Activated CD4-positive, alpha-beta memory T cell treated with anti-CD3 and anti-CD28 coated beads for 36 hours (primary cell): ENCODE measurements at places on chromosomes 5 and 9. TPM values are rescaled to one million over a fixed set of nuclear protein-coding genes. Genes with fewer than 3 reads are reported as not detected.

Gene IGFBPL1
- total RNA-seq = not detected

DNA sequence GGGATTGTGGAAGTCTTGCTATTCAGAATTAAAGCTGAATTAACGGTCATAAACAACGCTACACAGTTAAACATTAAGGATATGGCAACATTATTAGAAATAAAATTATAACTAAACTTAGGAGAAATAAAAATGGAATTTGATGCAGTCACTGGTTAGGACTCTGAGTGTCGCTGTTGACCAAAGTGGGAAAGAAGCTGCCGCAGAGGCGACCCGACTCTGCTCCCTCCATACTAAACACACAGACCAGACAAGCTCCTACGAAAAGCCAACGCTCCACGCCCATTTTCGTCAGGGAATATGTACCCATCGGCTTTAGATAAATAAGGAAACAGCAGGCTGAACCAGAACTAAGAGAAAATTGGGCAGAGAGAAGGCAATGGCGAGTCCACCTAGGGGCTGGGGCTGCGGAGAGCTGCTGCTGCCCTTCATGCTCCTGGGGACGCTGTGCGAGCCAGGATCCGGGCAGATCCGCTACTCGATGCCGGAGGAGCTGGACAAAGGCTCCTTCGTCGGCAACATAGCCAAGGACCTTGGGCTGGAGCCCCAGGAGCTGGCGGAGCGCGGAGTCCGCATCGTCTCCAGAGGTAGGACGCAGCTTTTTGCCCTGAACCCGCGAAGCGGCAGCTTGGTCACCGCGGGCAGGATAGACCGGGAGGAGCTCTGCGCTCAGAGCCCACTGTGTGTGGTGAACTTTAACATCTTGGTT, at the start of gene PCDHGA5:
TSS of gene PCDHGA5 (plus strand) at position 211 of the 709 bp plus-strand sequence. CDS start at position 380, 169 bp downstream.
- H3K27ac ChIP-seq = no peak within 1 kb of the TSS
- peaks cover 2% of the 10 kb centered on the region for H3K4me1 ChIP-seq
- no peak within 1 kb of the TSS for H3K4me3 ChIP-seq
- peaks cover 38% of the 10 kb centered on the region for H3K36me3 ChIP-seq

GRCh38 chr9:6581253-6581652, 64.3 kb downstream of the GLDC start:
- no peak overlapping the region for H3K27ac ChIP-seq
- DNase-seq = no peak
- no peaks in the 10 kb centered on the region for H3K27me3 ChIP-seq
- H3K36me3 ChIP-seq = no peaks in the 10 kb centered on the region
- H3K4me3 ChIP-seq = no peak overlapping the region
- H3K4me1 ChIP-seq = no peaks in the 10 kb centered on the region

GRCh38 chr9:99445920-99446319, 223.8 kb downstream of the SEC61B start:
- H3K36me3 ChIP-seq = no peaks in the 10 kb centered on the region
- no peak overlapping the region for H3K4me3 ChIP-seq
- DNase-seq = no peak
- no peaks in the 10 kb centered on the region for H3K4me1 ChIP-seq
- H3K27ac ChIP-seq = no peak overlapping the region

- no peaks in the 10 kb centered on the region for H3K36me3 ChIP-seq
- peaks cover 8% of the 10 kb centered on the region for H3K27me3 ChIP-seq
- H3K4me3 ChIP-seq = no peak overlapping the region
- no peak for DNase-seq
- no peak overlapping the region for H3K27ac ChIP-seq
- no peaks in the 10 kb centered on the region for H3K4me1 ChIP-seq
Observed at GRCh38 chr5:37881359-37881758, 41.5 kb upstream of the GDNF start.

DNA sequence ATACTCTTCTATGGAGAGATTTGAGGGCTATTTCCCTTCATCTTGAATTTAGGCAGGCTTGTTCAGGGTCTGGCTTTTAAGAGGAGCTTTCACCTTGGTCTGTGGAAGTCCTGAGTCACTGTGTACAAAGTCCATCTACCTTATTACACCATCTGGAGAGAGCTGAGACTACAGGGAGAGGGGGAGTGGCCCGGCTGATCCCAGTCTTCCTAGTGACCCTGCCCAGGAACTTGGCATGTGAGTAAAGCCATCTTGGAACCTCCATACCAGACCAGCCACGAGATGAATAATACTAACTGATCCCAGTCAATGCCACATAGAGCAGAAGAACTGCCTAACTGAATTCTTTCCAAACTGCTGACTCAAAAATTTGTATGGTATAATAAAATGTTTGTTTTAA, 8.4 kb upstream of the IL6ST start:
- no peaks in the 10 kb centered on the region for H3K27me3 ChIP-seq
- H3K4me3 ChIP-seq = no peak overlapping the region
- no peak for DNase-seq
- H3K36me3 ChIP-seq = peaks cover 1% of the 10 kb centered on the region
- H3K4me1 ChIP-seq = peaks cover 17% of the 10 kb centered on the region
- H3K27ac ChIP-seq = no peak overlapping the region

- peaks cover 4% of the 10 kb centered on the region for H3K27me3 ChIP-seq
- no peaks in the 10 kb centered on the region for H3K36me3 ChIP-seq
- no peak overlapping the region for H3K4me3 ChIP-seq
- H3K4me1 ChIP-seq = no peaks in the 10 kb centered on the region
Observed at GRCh38 chr5:75916144-75916543, 167.0 kb upstream of the SV2C start.

DNA sequence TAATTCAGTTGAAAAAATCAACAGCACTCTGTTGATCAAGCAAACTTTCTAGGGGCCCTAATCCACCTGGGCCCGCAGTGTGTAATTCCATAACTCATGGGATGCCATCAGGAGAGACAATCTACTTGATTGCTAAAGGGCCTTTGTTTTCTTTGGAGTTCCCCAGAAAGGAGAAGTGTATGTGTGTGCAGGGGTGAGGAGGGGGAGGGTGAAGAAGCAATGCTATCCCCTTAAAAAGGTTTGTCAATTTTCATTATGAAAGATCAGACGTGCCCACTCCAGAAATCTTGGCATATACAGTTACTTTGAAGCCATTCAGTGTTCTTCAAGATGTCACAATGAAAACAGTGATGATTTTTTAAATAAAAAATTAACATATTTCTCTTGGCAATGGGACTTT, 6.2 kb downstream of the PARP8 start:
- H3K27me3 ChIP-seq = no peaks in the 10 kb centered on the region
- H3K4me1 ChIP-seq = peaks cover 72% of the 10 kb centered on the region
- no peak for DNase-seq
- no peak overlapping the region for H3K27ac ChIP-seq

- H3K27me3 ChIP-seq = no peaks in the 10 kb centered on the region
- H3K27ac ChIP-seq = no peak overlapping the region
- H3K4me1 ChIP-seq = no peaks in the 10 kb centered on the region
- no peak overlapping the region for H3K4me3 ChIP-seq
- DNase-seq = no peak
Observed at GRCh38 chr5:23864786-23865185, 357.4 kb downstream of the PRDM9 start.

GRCh38 chr9:128895556-128895955, 13.6 kb downstream of the LRRC8A start:
- peaks cover 6% of the 10 kb centered on the region for H3K36me3 ChIP-seq
- peaks cover 63% of the 10 kb centered on the region for H3K4me1 ChIP-seq
- no peak overlapping the region for H3K27ac ChIP-seq
- H3K27me3 ChIP-seq = no peaks in the 10 kb centered on the region

- no peak overlapping the region for H3K4me3 ChIP-seq
- no peaks in the 10 kb centered on the region for H3K36me3 ChIP-seq
- no peak for DNase-seq
- H3K27ac ChIP-seq = no peak overlapping the region
- no peaks in the 10 kb centered on the region for H3K27me3 ChIP-seq
Observed at GRCh38 chr5:139861021-139861888, 65.6 kb downstream of the PSD2 start.

DNA sequence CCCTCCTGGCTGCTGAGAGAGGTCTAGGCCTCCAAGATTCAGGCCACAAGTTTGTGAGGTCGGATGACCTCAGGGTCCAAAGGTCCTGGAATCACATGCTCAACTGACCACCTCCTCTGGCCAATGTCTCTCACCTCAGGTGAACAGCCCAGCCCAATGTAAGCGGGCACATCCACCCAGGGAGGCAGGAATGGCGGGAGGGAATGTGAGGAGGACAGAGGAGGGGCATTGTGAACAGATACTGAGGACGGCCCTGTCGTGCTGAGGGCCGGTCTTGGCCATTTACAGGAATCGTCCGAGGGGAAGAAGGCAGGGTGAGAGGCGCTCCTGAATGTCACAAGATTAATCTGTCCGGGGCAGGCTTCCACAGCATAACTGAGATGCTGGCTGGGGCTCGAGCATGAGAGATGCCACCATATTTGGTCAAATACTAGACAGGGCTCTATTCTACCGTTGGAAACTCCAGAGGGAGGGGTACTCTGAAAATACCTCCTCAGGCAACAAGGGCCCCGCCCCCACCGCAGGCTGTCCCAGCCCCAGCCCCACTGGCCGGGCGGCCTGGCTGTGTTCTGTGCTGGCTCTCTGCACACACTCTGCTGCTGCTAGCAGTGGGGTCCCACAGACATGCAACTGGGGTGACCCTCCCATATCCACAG, 1.5 kb upstream of the IL17B start:
- H3K27me3 ChIP-seq = peaks cover 1% of the 10 kb centered on the region
- no peak overlapping the region for H3K27ac ChIP-seq
- H3K4me1 ChIP-seq = no peaks in the 10 kb centered on the region
- no peaks in the 10 kb centered on the region for H3K36me3 ChIP-seq

DNA sequence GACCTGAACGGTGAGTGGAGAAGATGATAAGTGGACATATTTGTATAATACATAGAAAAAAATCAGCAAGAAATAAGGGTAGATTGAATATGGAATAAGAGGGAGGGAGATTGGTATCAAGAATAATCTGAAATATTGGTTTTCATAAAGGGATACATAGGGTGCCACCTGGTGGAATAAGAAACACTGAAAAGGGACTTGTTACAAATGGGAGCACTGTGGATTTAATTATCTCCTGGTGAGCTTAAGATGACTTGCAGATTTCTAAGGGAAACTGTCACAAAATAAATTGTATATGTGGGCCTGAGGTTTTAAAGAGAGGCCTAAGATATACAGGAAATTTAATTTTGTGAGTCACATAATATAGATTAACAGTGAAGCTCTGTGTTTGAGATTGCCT, 1403.5 kb upstream of the CDH18 start:
- DNase-seq = no peak
- H3K27me3 ChIP-seq = no peaks in the 10 kb centered on the region
- no peak overlapping the region for H3K4me3 ChIP-seq
- no peaks in the 10 kb centered on the region for H3K4me1 ChIP-seq

GRCh38 chr9:123926941-123927340, 3.0 kb downstream of the DENND1A start:
- H3K27ac ChIP-seq = no peak overlapping the region
- no peak for DNase-seq
- no peak overlapping the region for H3K4me3 ChIP-seq
- H3K36me3 ChIP-seq = peaks cover 10% of the 10 kb centered on the region
- H3K4me1 ChIP-seq = peaks cover 32% of the 10 kb centered on the region
- peaks cover 1% of the 10 kb centered on the region for H3K27me3 ChIP-seq

- peaks cover 4% of the 10 kb centered on the region for H3K4me1 ChIP-seq
- H3K36me3 ChIP-seq = no peaks in the 10 kb centered on the region
- peaks cover 11% of the 10 kb centered on the region for H3K27me3 ChIP-seq
- H3K27ac ChIP-seq = no peak overlapping the region
- no peak overlapping the region for H3K4me3 ChIP-seq
Observed at GRCh38 chr5:113447498-113448050, 12.8 kb upstream of the TSSK1B start.

DNA sequence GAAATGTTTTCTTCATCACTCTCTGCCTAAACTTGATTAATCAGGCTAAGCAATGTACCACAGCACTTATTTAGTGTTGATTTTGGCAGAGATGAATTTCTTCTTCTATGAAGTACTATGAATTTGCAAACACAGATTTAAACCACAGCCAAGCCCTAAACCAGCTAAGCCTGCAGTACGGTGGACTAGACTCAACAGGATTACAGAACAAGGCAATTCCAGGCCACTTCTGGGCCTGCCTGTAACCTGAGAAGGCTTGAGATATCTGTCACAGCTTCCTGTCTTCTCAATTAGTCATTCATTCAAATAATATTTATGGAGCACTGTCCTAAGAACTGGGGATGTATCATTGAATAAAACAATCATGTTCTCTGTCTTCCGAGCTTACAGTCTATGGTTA, 32.4 kb upstream of the CAST start:
- H3K27me3 ChIP-seq = peaks cover 2% of the 10 kb centered on the region
- H3K27ac ChIP-seq = no peak overlapping the region
- H3K36me3 ChIP-seq = no peaks in the 10 kb centered on the region

- H3K4me3 ChIP-seq = no peak overlapping the region
- peaks cover 11% of the 10 kb centered on the region for H3K27me3 ChIP-seq
- no peaks in the 10 kb centered on the region for H3K36me3 ChIP-seq
- DNase-seq = no peak
- H3K27ac ChIP-seq = no peak overlapping the region
Observed at GRCh38 chr9:88522360-88522759, 12.6 kb upstream of the NXNL2 start.

GRCh38 chr9:133701321-133701980, 36.7 kb downstream of the SARDH start:
- H3K36me3 ChIP-seq = no peaks in the 10 kb centered on the region
- H3K27ac ChIP-seq = peak overlapping the region; percentile 93
- H3K27me3 ChIP-seq = no peaks in the 10 kb centered on the region
- peak overlapping the region; percentile 86 for H3K4me3 ChIP-seq
- H3K4me1 ChIP-seq = peaks cover 44% of the 10 kb centered on the region

DNA sequence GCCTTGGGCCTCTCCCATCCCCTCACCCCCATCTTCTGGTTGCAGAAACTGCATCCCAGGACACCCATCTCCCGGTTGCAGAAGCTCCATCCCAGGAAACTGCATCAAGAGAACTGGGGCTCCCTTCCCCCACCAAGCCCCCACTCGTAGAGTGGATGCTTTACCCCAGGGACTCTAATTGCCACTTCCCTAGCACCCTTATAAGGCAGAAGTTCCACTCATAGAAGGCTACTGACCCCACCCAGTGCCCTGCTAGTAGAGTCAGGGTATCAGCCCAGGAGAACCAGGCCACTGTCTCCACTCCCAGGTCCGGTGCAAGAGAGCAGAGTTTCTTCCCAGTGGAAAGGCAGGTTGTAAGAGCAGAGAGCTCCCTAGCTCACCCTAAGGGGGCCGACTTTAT, 12.2 kb upstream of the SYK start:
- H3K4me1 ChIP-seq = peaks cover 10% of the 10 kb centered on the region
- H3K36me3 ChIP-seq = no peaks in the 10 kb centered on the region
- no peak overlapping the region for H3K27ac ChIP-seq
- no peak for DNase-seq
- peaks cover 41% of the 10 kb centered on the region for H3K27me3 ChIP-seq
- no peak overlapping the region for H3K4me3 ChIP-seq
